ENCODE measurements at places on chromosomes 1 and 21.

GRCh38 chr1:157033357-157033876 is 12.1 kb downstream of the ARHGEF11 start:
- DNase-seq: no peak

- no peak for DNase-seq
Measured at GRCh38 chr1:221994939-221995338, 253.1 kb upstream of the DUSP10 start.

DNA sequence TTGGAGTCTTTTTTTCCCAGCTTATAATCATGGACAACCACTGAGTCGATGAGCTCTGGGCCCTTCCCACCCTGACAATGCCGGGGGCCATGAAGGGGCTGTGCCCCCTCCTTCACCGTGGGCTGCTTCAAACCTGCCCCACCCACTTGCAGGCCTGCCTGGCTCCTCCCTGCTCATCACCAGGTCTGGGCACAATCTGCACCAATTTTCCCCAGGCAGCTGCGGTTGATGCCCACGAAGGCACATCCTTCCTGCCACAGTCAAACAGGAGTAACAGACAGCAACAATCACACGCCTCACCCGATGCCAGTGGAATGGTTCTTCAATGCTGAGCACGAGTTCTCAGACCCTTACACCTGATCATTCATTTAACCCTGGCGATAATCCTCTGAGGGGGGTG is 18.9 kb downstream of the PGLYRP3 start:
- no peak for DNase-seq

- DNase-seq: no peak
Measured at GRCh38 chr1:94039871-94040569, 80.9 kb downstream of the ABCA4 start.

DNA sequence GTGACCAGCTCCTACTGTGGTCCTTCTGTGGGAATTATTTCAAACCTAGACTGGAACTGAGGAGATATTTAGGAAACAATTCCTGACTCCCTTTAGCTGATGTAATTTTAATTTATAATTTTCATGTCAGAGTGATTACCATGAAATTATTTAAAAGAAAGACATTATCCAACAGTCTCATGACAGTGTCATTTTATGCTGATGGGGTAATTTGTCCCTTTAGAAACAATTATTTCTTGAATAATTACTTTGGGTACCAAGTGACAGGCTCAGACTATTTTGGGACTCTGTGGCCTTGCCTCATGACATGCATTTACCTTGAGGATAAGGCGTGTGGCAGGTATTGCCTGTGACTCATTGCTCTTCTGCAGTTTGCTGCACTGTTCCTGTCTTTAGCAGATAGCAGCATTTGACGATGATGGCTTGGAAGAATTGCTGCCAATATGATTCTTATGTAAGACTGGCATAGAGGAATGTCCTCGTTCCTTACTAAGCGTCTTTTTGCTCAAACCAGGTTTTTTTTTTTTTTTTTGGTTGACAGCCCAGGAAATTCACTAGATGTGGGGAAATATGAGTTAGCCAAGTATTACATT is 206.0 kb upstream of the HMCN1 start:
- no peak for DNase-seq

GRCh38 chr1:184199036-184199435 is 147.5 kb downstream of the TSEN15 start:
- no peak for DNase-seq

- no peak for DNase-seq
Measured at GRCh38 chr1:2181752-2182151, 12.8 kb downstream of the FAAP20 start.

- DNase-seq: peak; percentile 5
Measured at GRCh38 chr1:2921970-2922686, 99.1 kb upstream of the ACTRT2 start.

- no peak for DNase-seq
Measured at GRCh38 chr1:192580351-192580962, 4.9 kb downstream of the RGS1 start.

DNA sequence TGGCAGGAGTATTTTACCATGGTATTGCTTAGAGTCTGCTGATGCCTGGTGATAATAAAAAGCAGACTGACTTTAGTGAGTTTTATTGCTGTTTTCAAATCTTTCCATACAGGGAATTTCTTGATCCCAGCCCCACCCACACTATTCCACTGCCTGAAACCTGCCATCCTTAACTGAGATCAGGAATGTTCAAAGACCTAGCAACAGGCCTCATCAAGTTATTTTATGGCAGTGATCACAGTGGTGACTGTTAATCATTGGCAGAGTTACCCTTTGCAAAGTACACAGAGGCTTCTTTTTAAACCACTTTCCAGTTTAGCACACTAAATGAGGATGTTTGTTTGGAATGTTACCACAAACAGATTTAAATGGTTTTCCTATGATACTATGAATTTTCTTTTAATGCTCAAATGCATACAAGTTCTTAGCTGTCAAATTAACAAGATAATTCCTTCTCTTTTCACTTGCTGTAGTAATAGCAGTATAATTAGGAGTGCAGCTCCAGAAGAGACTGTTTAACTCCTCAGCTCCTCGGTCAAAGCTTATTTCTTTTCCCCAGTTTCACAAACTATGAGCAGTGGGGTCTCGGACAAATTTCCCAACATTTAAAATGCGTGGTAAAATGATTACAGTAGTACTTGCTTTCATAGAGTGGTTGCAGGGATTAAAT is 69.9 kb upstream of the USP25 start:
- DNase-seq: no peak

- no peak for DNase-seq
Measured at GRCh38 chr1:210850556-210850955, 283.4 kb downstream of the KCNH1 start.

- DNase-seq: no peak
Measured at GRCh38 chr21:43270800-43271301, 102.0 kb downstream of the CRYAA start.

DNA sequence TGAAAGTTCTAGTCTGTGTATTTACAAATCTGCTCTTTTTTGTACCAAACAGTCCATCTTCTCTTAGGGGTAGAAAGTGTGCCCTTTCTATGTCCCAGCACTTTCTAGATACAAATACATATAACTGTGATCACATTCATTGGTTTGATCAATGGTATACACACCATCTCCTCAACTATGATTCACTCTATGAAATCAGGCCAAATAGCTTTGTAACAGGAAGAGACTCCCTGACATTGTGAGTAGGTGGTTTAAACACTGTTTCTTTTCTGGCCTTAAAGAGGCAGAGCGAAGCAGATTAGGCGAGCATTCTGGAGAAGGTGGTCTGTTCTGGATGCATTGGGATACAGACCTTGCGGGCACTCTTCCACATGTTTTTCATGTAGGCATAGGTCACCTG is 39.3 kb upstream of the EXOSC10 start:
- DNase-seq: no peak

- DNase-seq: no peak
Measured at GRCh38 chr1:156464335-156464734, 36.2 kb downstream of the MEF2D start.

- no peak for DNase-seq
Measured at GRCh38 chr1:175433532-175434282, 241.1 kb upstream of the KIAA0040 start.

DNA sequence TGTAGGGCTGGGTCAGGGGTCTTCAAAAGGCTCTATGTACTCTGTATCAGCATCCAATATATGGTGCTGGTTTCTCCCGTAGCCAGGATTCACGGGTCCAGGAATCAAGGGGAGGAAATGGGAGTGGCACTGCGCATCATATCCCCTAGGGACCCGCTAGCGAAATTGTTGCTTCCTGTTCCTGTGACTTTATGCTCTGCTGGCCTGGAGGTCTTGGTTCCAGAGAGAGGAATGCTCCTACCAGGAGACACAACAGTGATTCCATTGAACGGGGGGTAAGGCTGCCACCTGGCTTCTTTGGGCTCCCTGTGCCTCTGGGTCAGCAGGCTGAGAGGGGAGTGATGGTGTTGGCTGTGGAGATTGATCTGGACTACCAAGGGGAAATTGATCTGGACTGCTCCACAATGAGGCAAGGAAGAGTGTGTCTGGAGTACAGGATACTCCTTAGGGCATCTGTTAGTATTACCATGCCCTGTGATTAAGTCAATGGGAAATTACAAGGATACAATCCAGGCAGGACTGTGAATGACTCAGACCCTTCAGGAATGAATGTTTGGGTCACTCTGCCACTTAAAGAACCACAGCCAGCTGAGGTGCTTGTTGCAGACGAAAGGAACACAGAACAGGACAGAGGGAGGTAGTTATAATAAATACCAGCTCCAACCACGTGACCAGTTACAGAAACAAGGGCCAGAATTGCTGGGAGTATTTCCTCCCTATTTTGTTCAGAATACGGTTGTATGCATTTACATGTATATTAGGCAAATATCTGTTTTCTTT is 10.2 kb downstream of the SPSB1 start:
- DNase-seq: no peak

- no peak for DNase-seq
Measured at GRCh38 chr1:42114229-42114628, 39.0 kb upstream of the GUCA2B start.

DNA sequence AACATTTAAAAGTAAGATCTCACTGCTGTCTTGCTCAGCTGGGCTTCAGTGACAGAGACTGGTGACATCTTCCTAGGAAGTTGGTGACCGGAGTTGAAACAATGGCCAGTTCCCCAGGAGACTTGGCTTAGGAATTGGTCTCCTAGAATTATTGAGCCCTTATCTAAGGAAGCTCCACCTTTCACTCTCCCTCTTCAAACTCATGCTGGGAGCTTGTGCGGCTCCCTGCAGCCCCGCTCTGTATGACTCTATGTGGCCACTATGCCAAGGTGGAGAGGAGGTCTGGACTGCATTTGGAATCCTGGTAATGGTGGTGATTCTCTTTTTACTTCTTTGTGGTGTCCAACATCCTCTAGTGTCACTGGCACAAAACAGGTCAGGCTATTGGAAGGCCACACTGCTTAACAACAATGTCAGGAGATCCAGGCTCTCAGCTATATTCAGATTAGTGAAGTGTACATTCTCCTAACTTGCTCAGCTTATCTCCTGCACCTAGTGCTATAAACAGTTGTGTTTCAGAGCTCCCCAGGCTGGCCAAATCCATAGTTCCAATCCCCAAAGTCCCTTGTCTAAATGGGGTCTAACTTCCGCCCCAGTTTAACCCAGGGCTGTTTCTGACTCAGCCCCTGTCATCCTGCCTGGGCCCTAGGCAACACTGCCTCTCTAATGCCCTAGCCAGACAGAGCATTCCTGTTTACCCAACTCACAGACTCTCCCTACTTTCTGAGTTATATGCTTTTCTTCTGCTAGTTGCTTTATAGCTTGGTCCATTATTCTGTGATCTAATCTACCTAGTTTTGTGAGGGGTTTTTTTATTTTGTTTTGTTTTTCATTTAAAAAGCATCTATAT is 18.3 kb downstream of the ATP2B4 start:
- no peak for DNase-seq

GRCh38 chr21:21231913-21232312 is 233.7 kb downstream of the NCAM2 start:
- no peak for DNase-seq

GRCh38 chr1:170448661-170449158 is 83.3 kb upstream of the GORAB start:
- DNase-seq: no peak

DNA sequence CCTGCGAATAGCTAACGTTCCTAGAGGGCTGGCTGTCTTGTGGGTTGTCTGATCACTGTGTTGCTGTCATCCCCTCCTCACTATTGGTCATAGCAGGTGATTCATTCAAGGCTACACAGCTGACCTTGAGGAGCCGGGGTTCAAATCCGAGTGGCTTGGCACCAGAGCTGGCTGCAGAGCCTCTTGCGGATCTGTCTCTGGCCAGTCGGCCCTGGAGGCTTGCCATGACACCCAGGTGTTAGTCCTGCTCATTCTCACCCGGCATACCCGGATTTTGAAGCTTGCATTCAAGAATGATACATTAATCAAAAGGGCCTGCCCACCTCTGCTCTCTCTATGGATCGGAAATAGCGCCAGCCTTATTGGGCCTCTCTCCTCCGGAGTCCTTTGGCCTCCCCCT is 110.4 kb downstream of the DHRS3 start:
- DNase-seq: no peak

GRCh38 chr1:173862769-173863223 is 5.0 kb downstream of the GAS5 start:
- no peak for DNase-seq

GRCh38 chr1:181674617-181675016 is 191.3 kb downstream of the CACNA1E start:
- DNase-seq: no peak

GRCh38 chr1:207070811-207071210 is 17.7 kb downstream of the PFKFB2 start:
- no peak for DNase-seq

DNA sequence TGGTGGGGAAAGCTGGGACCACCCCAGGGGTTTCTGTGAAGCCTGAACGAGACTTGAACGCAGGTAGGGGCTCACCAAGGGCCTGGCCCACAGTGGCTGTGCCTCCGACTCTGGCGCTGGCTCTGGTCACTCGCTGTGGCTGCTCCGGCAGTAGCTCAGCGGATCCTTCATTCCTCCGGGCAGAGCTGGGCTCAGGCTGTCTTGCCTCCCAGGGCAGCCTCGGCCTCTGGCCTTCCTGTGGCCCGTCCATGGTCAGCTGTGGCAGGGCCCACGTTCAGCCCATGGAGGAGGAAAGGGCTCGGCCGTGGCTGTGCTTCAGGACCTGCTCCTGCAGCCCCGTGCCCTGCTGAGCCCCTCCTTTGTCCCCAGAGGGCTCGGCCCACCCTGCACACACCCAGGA is 162.9 kb upstream of the C1orf174 start:
- DNase-seq: no peak

GRCh38 chr1:97051823-97052222 is 330.2 kb downstream of the PTBP2 start:
- no peak for DNase-seq

GRCh38 chr1:39657923-39658485 is 13.9 kb downstream of the NT5C1A start:
- peak; percentile 80 for DNase-seq

DNA sequence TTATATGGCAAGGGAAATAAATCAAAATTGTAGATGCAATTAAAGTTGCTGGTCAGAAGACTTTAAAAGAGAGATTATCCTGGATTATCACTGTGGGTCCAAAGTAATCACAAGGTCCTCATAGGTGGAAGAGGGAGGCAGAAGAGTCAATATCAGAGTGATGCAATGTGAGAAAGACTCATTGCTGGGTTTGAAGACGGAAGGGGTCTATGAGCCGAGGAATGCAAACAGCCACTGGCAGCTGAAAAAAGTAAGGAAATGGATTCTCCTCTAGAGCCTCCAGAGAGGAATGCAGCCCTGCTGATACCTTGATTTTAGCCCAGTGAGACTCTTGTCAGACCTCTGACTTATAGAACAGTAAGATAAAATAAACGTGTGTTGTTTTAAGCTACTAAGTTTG is 59.8 kb upstream of the MUTYH start:
- no peak for DNase-seq

- no peak for DNase-seq
Measured at GRCh38 chr1:40392221-40392620, 18.7 kb downstream of the SMAP2 start.

- DNase-seq: no peak
Measured at GRCh38 chr1:101262630-101263348, 26.0 kb downstream of the S1PR1 start.

- DNase-seq: no peak
Measured at GRCh38 chr1:108601708-108602410, 42.0 kb downstream of the EEIG2 start.

- no peak for DNase-seq
Measured at GRCh38 chr1:16167331-16168143, 11.7 kb upstream of the EPHA2 start.

Measured in NCI-H1092 (cell line).